ENCODE measurements at places on chromosomes 4 and X.

GRCh38 chrX:40563784-40564183, 17.0 kb upstream of the ATP6AP2 start:
- DNase-seq, result no peak

GRCh38 chr4:159193046-159193620, 90.3 kb downstream of the RAPGEF2 start:
- no peak for DNase-seq

DNA sequence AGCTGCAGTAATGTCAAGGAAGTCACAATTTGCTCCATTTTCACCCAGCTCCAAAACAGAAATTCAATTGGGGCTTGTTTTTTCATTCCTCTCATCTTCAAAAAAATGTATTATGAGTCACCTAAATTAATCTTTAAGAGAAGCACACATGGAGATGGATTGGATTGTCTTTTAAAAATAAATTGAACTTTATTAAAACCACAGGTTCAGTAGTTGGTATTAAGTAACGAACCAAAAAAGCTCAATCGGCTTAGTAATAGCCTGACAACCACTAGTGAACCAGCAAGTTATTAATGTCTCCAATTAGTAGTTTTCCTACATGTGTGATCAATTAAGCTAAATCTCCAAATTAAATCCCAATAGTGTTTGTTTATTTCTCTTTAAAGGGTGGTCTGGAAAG, 283.5 kb upstream of the GIMD1 start:
- no peak for DNase-seq

GRCh38 chrX:64192040-64192439, 13.5 kb downstream of the AMER1 start:
- no peak for DNase-seq

- DNase-seq, result no peak
Observed at GRCh38 chr4:144347121-144347520, 206.6 kb upstream of the GYPA start.

DNA sequence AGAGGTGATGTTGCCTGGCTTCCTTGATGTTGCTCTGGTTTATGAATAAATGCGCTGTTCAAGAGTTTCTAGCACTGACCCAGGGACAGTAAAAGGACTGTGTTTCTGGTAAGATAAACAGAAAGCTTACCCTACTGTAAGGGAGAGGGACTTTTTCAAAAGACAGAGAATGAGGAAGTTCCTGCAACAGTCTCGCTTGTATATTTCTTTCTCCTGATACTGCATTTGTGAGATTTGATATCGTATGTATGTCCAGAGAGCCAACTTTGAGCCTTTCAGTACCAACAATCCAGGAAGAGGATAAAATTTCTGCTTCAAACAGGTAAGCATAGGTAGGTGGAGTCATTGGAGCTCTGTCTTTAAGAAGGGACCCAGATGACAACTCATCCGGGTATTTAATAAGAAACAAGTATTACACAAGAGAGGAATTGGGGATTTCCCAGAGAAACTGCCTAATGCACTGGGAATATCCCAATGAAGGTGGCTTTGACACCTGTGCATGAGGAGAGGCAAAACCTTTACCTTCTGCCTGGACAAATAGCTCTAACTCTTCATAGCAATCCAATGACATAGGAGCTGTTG, 773 bp downstream of the DAPP1 start:
- DNase-seq, result no peak

DNA sequence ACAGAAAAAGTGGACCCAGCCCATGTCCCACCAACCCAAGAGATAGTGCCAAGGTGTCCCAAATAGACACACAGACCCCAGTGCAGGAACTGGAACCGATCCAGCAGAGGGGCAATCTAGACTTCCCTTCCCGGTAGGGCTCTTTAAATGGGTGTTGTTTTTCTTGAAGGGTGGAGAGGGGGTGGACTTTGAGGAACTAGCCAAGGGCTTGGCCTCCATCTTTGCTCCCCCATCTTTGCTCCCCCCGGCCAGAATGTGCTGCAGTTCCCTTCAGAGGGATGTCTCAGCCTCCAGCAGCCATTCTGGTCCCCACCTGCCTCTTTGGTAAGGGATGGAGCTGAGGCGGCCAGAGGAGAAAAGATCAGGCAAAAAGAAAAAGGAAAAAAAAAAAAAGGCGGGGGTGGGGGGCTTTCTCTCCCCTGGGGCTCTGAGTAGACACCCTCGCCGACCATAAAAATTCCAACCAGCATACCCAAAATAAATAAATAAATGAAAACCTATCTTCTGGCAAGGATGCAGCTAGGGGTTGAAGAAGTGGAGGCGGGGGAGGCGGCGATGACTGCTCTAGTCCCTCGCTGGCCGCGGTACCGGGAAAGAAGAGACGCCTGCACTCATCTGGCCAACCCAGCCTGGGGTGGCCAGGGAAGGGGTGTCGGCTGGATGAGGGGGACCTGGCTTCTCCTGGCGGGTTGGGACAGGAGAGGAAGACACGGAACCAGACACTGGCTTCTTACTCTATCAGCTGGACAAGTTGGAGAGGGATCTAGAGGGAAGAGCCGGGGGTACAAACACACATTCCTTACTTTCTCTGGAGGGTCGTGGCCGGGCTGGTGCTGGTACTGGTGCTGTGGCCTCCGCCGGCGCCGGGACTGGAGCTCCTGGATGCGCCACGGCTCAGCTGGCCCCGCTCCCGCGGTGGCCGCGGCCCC, 38.5 kb upstream of the IQSEC2 start:
- no peak for DNase-seq

GRCh38 chrX:2495595-2495994, 5.2 kb downstream of the DHRSX start:
- no peak for DNase-seq

DNA sequence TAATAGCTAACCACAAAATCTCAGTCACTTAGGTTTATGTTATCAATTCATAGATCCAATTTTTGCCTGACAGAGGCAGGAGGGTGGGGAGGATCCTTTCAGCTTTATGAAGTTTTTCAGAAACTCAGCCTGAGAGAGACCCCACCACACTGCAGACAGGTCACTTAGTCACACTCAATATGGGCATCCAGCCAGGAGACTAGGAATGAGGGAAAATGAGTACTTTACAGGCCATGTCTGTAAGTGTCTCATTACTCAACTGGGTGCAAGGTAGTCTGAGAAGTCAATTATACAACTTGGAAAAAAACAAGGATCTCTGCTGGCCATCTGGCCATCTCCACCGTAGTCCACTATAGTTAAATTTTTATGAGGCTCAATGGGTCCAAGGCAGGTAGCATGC, 365.9 kb downstream of the INPP4B start:
- no peak for DNase-seq

- no peak for DNase-seq
Observed at GRCh38 chr4:185987961-185988627, 80.9 kb upstream of the TLR3 start.

DNA sequence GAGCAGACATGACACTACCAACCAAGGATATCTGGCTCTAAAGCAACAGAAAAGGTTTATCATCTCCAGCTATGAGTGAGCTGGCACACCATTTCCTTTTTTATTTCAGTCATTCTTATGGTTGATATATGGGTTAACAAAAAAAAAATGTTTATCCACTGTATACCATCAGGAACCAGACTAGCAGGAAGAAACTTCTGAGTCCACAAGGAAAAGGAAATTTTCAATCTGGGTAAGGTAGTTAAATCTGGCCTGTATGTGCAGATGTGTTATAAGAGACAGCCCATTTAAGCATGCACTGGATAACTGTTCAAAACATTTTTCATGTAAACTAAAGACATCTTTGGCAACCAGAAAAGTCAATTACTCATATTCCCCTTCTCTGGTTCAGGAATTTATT, 35.0 kb downstream of the AMMECR1 start:
- DNase-seq, result no peak

DNA sequence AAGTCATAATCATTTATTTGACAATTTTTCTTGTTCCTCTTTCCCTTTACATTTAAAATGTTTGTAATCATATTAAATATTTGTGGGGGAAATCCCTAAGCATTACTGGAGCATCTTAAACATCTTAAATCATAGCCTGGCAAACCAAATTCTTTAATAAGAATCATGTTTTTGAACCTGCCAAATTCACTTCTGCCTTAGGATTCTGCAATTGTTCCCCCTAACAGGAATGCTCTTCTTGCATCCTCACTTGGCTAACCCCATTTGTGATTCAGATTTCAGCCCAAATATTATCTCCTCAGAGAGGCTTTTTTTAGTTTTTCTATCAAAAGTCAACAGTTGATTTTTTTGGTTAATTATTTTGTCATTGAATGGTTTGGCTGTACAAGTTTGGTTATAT, 241.1 kb downstream of the MAPK10 start:
- DNase-seq, result no peak

- DNase-seq, result no peak
Observed at GRCh38 chrX:26100421-26100920, 37.7 kb upstream of the MAGEB18 start.

DNA sequence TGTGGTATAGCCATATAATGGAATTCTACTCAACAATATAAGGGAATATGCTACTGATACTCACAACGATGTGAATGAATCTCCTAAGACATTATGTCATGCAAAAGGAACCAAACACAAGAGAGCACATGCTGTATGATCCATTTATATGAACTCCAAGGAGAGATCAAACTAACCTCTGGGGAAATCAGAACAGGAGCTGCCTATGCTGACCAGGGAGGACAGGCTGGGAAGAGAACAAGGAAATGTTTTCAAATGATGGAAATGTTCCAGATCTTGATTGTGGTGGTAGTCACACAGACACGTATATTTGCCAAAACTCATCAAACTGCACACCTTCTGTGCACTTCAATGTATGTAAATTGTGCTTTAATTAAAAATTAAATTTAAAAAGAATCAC, 175.3 kb downstream of the BCOR start:
- DNase-seq, result no peak

DNA sequence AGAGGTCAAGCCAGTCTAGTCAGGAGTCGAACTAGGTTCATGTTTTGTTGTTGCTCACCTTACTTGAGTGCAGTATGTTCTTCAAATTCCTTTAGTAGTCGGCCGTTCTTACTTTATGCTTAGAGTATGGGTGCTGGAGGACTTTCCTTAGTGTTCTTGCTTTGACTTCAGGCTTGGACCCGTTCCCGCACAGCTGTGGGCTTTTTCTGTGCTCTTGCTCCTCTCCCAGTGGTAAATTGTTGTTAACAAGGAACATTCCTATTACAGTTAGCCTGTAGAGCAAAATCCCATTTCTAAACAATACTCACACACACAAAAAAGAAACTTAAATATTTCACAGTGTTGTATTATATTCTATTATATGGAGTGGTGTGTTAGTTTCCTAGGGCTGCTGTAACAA, 113.5 kb downstream of the RAP1GDS1 start:
- DNase-seq, result no peak

- no peak for DNase-seq
Observed at GRCh38 chr4:1852904-1853623, 2.9 kb downstream of the LETM1 start.

DNA sequence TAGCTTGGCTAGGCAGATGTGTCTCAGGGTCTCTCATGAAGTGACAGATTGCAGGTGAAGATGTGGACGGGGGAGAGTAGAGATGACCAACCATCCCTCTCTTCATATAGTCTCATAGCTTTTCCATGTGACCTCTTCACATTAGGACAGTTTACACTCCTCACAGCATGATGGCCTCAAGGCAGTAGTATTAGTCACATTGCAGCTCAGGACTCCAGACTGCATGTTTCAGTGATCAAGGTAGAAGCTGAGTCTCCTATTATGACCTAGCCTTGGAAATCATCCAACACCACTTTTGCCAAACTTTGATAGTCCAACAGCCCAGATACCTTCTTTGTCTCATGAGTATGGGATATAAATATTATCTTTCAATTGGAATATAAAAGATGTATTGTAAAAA, 147.7 kb downstream of the GASK1B start:
- no peak for DNase-seq
